Hematopoietic multipotent progenitor cell (in vitro differentiated cells): ENCODE measurements at places on chromosomes 3 and 15.
A peak's percentile ranks its signal among the peaks of the same experiment; 100 is the strongest.

DNA sequence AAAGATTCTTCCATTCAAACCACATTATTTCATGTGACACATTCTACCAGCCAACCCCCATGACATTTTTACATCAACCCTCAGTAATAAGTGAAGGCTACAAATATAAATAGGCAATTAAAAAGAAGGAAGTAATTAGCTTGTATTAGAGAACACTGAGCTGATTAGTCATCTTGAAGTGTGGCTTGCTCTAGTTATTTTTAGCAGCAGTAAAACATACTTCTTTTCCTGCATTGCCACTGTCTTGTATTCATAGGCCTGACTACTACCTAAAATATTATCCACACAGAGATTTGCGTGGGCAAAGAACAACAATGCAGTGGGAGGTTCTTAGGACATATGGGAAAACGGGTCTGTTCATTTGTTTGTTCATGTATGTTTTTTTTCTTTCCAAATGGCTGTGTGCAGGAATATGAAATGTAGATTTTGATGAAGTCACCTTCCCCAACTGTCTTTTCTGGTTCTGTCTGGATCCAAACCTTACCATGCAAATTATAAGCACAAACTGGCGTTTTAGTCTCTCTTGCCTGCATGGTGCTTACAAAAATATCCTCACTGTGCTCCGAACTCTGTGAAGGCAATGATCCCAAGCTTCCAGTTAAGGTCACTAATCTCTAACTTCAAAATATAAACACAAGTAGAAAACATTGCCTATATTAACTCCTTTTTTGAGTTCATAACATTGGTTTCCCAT is 31.5 kb upstream of the TM4SF4 start:
- DNase-seq = peak; percentile 29

GRCh38 chr3:196251918-196252317 is 35.6 kb downstream of the SLC51A start:
- no peak for DNase-seq

DNA sequence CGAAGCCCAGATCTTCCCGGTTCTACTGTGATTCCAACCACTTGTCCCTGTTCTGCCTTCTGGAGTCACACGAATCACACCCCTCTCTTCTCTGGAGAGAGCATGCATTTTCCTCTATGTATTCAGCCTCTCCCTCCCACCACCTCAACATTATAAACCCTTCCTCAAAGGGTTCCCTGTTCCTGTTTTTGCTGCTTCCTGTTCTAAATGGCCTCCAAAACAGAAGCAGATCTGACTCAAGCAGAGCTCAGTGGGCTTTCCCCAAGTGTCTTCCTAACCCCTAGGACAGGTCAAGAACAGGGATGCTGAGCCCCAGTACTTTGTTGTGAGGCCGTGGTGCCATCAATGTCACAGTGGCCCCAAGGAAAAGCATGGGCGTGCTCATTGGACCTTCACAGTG is 75.7 kb upstream of the ARNT2 start:
- no peak for DNase-seq

DNA sequence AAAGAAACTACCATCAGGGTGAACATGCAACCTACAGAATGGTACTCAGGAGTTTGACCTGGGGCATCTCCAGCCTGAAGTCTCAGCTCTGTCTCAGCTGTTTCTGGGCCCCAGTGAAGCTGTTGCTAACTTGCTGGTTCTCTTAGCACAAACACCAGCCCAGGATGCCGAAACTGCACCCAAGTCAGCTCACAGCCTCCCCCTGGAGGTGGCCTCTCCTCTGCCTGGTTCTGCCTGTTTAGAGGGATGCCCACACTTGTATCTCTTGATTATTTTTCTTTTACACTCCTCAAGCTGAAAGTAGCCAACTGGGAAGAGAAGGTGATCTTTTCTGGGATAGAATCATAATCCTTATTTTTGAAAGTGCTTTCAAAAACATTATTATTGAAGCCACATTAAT is 289.0 kb upstream of the RASGRP1 start:
- no peak for DNase-seq

DNA sequence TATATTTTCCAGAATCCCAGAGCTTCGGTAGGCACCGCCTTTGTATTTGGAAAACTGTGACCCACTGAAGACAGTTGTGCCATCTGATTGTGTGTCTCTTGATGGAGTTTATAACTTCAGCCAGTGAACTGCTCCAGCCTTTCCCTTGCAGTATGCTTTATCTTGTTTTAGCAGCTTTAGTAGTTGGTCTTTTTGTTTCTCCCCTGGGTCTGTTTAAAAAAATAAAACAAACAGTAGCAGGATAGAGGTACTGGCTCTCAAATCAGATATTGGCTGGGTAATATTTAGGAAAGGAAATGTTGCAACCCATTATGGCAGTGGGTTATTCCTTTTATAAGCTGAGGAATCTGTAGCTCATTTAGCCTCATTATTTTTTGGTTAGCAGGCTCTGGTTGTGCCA is 151.5 kb upstream of the BFSP2 start:
- DNase-seq = no peak

DNA sequence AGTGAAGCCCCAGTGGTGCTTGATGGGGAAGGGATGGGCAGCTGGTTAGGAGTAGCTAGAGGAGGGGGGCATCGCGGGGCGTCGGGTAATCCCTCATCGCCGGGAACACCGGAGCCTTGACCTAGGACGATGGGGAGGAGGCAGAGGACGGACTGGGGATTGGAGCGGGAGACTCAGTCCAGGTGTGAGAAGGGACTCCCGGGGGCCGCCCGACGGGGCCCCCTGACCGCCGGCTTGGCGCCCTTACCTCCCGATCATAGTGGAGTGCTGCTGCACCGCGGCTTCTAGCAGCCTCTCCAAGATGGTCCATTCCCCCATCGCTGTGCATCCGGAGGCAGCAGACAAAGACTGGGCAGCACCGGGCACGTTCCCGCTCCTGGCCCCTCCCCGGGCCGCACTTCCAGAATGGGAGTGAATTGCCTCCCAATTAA is 612 bp downstream of the GJD2 start:
- DNase-seq = no peak
